Esophagus muscularis mucosa (tissue), 4 donors: ENCODE measurements at places on chromosomes 6 and 20. TPM values are rescaled to one million over a fixed set of nuclear protein-coding genes. Genes with fewer than 3 reads are reported as not detected.

The FLRT3 gene
- 0.83 TPM for total RNA-seq

DNA sequence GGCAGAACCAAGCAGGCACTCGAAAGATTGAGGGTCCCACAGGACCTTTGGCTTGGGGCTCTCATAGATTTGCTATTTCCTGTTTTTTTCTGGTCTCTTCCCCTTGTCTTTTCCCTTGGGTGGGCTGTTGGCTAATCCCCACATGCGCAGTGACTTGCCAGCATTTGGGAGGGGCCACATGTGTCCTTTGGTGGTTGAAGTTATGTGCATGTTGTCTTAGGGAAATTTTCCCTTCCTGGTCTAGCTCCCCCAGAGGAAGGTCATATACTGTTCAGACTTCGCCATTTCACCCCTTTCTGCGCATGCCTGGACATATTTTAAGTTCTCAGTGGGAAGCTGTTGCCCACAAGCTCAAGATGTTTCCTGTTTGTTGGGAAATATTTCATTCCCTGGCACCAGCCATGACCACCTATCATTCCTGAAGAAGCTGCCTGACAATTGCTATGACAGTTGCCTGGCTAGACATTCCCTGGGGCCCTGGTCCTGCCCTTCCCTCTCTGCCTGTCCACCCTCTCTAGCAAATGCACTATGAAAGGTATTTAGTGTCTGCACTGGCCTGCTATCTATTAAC is 156.2 kb upstream of the THBS2 start:
- peak; percentile 81 for DNase-seq

DNA sequence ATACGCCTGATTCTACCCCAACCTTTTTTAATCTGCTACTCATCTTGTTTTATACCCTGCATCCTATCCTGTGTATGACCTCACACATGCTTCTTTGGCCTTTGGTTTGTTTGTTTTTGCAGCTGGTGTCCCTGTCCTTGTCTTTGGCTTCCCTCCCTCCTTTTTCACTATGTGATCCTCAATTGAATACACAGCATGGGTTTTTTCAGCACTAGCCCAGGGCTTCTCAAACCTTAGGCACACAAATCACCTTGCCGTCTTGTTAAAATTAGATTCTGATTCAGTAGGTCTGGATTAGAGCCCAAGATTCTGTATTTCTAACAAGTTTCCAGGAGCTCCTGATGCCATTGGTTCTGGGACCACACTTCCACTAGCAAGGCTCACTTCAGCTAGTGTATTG is 321.5 kb upstream of the MAN1A1 start:
- DNase-seq = no peak

DNA sequence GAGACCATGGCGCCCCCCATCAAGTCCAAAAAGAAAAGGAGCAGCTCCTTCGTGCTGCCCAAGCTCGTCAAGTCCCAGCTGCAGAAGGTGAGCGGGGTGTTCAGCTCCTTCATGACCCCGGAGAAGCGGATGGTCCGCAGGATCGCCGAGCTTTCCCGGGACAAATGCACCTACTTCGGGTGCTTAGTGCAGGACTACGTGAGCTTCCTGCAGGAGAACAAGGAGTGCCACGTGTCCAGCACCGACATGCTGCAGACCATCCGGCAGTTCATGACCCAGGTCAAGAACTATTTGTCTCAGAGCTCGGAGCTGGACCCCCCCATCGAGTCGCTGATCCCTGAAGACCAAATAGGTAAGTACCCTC is 41.7 kb upstream of the NAA20 start:
- no peak for DNase-seq

The SLC35A1 gene
- total RNA-seq = 11.8 TPM

The ZNF391 gene
- total RNA-seq = 2.8 TPM

The ZBTB9 gene
- total RNA-seq = 3.3 TPM

- no peak for DNase-seq
These were observed 2.2 kb upstream of the SNPH start for GRCh38 chr20:1263853-1264252.

DNA sequence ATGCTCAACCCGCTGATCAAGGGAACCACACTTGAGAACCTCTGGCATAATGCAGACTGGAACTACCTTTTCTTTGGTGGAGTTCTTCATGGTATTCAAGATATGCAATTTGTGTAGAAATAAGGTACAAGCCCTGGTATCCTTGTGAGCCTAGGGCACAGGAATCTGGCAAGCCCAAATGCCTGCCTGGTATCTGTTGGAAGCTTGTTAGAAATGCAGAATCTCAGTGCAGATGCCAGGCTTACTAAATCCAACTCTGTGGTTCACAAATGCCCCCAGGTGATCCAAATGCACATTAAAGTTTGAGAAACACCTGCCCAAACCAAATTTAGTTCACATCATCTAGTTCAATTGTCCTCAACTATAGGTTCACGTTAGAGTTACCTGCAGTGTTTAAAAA is 159.8 kb upstream of the LAMP5 start:
- no peak for DNase-seq

The MYLK4 gene
- total RNA-seq = 0.34 TPM

- DNase-seq = no peak
These were observed 136.4 kb downstream of the IBTK start for GRCh38 chr6:82111114-82111513.

The MUC21 gene
- total RNA-seq = not detected

The SMIM13 gene
- total RNA-seq = 11.5 TPM

The TGM2 gene
- total RNA-seq = 385 TPM

DNA sequence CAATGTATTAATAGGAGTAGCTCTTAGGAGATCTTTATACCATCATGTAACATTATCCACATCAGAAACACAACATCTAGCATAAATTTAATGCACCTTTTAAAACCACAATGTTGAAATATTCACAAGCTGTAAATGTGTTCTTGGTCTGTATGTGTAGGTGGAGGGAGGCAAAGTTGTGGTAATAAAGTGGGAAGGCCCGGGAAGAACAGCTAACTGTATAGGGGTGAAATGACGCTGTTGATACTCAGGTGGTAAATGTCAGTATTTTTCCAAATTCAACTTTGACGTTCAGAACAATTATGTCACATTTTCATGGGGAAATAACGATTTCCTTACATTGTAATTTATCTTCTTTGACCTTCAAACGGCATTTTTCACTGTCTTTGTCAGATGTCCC is 146.0 kb upstream of the STMND1 start:
- no peak for DNase-seq

DNA sequence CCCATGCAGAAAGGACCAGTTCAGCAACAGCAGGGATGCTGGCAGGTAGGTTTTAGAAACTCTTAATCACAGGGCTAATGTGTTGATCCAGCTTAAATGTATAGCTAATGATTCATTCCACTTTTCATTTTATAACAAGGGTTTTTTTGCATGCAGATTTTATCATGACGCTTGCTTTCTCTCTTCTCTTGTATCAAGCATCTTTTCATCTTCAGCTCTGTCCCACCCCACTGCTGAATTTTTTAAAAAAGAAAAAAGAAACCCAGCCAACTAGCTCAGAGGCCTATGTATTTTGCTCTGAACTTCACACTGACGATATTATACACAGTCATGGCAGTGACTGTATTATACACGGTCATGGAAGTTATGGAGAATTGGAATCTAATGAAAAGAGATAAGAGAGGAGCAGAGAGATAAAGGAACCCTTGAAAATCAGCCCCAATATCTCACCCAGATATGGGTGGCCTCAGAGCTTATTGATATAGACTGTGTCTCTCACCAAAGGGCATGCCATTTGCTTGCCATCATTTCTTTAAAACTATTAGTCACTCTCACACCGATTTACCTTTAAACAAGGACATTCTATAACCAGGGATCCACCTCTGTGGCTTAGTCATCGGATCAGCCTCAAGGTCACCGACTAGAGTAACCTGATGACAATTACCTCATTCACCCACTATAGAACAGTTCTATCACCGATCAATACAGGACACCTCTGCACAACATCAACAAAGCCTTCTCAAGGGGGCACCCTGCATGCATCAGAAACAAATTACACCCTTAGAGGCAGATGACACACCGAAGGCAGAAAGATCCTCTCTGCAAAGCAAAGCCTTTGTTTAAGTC is 222.0 kb downstream of the ATXN1 start:
- DNase-seq = no peak

DNA sequence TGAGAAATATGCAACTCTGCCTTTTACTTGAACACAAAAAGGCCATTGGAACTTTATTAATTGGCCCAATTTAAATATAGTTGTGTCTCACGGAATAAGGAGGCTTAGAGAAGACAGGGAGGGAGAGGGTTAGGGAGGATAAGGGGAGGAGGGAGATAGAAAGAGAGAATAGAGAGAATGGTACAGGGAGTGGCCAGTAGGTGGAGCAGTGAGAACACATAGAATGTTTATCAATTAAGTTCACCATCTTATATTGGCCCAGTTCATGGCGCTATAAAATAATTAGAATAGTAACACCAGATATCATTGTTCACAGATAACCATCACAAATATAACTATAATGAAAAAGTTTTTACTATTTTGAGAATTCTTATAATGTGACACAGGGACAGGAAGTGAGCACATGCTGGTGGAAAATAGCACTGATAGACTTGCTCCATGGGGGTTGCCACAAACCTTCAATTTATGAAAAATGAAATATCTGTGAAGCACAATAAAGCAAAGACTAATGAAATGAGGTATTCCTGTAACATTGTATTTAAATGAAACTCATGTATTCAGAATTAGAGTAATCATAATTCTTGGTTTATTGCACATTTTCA is 374.1 kb upstream of the MANEA start:
- DNase-seq = no peak

DNA sequence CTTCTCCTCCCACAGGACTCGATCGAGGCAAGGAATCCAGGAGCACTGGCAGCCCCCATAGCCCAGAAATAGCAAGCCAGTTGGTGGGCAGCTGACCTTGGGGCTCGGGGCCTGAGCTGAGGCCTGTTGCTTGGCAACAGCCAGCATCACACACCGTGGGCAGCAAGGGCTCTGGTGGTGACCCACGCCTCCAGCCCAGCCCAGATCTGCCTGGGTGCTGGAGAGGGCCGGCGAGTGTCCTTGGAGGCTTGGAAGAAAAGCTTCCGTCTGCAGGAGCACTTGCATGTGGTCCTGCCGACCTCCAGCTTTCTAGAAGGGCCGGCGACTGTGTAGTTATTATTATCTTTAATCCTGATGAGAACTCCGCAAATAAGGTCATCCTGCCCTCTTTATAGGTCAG is 67.3 kb downstream of the STK35 start:
- no peak for DNase-seq

DNA sequence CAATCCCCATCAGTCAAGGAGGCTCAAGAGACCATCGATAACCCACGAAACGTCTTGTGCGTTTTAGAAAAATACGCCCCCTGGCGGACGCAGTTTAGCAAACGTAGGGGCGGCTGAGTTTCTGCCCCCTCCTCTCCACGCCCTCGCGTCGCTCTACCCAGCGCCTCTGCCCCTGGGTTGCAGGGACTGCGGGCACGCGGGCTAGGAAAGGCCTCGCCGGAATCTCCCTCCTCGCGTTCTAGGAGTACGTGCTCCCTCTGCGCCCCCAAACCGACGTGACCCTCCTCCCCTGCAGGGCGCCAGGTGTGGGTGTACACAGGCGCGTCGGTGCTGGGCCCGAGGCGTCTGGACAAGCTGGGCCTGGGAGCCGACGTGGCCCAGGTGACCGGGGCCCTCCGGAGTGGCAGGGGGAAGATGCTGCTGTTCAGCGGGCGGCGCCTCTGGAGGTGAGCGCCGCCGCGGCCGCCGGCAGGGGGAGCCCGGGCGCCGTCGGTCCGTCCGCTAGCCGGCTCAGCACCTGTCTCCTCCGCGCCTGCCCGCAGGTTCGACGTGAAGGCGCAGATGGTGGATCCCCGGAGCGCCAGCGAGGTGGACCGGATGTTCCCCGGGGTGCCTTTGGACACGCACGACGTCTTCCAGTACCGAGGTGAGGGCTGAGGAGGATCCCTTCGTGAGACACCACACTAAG is 5.3 kb downstream of the MMP9 start:
- DNase-seq = no peak

The KIF3B gene
- total RNA-seq = 25.1 TPM

GRCh38 chr20:63129376-63129965 is 86.5 kb downstream of the YTHDF1 start:
- DNase-seq = no peak

DNA sequence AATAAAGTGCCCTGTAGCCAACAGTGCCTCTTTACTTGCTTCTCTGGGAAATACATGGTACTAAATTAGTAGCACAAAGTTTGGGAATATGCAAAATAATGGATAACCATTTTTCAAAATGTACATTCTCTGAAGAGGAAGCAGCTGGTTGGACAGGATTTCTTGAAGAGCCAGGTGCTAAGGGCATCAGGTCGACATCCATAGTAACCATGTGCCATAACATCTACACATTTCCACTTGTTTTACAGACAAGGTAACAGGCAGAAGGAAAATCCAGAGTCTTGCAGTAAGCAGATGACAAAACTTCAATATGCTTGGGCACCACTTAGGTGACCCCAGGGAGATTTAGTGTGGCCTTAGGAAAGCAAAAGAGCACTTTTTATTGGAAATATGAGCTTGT is 36.5 kb upstream of the SMIM28 start:
- DNase-seq = no peak

The TRERF1 gene
- total RNA-seq = 4.6 TPM

The CRIP3 gene
- total RNA-seq = not detected

DNA sequence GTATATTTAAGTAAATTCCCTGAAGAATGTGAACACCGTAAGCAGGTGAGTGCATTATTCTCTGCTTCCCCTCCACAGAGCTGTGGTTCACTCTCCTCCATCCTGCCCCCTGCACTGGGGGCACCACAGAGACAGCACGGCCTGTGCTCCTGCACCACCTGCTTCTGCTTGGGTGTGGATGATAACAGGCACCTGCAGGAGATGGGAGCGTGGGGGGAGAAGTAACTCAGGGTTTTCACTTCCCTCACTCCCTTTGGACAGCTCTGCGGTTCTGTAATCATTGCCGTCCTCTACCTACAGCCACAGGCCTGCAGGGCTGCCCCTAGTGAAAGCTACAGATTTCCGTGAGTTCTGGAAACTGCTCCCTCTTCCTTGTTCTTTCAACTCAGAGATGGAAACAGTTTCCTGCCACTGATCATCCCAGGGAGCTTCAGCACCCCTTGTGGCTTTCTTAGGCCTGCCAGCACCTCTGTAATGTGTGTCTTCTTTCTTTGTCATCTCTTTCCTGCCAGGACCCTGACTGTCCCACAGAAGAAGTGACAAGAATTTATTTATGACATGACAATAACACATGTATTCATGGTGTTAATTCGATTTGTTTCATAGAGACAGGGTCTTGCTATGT is 21.3 kb upstream of the MICB start:
- peak; percentile 47 for DNase-seq

The DYNLT2 gene
- total RNA-seq = 1.4 TPM

DNA sequence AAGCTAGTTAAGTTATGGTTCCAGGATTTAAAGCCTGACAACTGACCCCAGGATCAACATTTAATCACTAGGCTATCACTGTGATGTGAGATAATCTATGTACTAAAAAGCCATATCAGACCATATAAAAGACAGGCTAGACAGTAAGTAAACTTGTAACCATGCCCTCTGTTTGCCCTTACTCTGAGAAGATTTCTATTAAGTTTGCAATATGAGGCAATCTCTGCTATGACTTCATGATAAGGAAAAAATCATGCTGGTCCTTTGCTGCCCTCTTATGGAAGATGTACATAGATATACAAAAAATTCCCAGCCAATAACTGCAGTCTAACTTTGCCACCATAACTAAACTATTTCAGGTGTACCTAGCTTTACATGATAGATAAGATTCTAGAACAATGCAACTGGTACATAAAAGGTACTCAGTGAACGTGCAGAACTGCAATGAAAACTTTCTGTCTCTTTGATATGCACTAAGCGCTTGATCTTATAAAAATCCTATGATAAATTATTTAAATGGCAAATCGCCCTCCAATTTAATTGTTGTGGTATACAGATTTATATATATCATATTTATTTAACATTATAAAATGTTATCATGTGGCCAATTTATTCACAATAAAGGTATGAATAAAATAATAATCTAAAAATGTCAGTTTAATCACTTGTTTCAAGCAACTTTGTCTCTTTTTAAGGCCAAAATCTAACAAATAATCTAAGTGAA is 70.5 kb downstream of the FAM217A start:
- no peak for DNase-seq
